ENCODE measurements at places on chromosomes 1 and 21. TPM values are rescaled to one million over a fixed set of nuclear protein-coding genes. Genes with fewer than 3 reads are reported as not detected.

DNA sequence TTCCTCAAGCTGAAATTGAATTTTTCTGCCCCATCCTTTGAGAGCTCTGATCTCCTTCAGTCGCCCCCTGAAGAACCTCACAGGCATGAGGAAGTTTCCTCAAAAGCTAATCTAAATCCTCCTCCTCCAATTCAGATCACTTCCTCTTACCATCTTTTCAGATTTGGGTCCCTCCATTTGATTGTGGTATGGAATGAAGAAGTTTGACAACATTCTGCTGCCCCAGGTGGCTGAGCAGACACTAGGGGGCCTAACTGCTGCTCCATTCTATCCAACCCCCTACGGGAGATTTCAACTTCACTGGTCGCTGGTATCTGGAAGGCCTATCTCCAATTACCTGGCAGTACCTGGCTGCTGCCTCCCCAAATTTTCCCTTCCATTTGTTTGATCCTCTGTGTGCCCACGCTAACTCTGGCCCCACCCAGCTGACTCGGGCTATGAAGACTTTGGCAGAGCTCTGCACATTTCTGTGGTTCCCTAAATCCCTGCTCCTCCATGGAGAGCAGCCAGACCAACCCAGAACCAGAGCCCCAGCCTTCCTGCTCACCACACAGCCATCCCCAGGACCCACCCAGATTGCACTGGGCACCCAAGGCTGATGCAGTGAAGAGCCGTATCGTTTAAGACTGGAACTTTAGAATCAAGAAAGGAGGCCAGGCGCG lies 7.8 kb downstream of the IRF6 start:
- DNase-seq = no peak

DNA sequence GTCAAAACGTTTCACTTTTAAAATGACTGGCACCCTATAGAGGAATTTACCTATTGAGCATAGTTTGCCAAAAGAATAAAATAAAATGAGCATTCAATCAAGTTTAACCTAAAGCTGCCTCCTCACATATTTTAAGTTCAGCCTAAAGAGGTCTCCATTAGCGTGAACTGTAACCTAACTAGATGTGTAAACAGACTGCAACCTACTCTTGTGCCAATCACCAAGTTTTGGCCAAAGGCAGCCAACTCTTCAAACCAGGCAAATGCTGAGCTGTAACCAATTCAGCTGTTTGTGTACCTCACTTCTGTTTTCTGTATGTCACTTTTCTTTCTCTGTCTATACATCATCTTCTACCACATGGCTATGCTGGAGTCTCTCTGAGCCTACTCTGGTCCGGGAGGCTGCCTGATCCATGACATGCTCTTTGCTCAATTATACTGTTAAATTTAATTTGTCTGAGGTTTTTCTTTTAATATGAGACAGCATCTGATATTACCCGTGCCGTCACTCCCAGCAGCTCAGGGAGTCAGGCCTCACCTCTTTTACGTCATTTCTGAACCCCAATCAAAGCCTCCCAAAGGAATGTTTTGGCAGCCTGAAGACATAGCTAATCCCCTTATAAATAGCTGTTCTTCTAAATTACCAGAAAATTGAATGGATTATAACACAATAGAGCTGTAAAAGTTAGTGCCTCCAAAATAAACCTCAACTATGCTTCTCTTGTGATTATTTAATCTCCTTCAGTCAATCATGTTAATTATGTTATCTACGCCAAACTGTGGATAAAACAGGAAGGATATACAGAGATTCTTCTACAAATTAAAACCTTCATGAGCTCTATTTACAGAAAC lies 81.0 kb upstream of the NR5A2 start:
- DNase-seq = no peak

DNA sequence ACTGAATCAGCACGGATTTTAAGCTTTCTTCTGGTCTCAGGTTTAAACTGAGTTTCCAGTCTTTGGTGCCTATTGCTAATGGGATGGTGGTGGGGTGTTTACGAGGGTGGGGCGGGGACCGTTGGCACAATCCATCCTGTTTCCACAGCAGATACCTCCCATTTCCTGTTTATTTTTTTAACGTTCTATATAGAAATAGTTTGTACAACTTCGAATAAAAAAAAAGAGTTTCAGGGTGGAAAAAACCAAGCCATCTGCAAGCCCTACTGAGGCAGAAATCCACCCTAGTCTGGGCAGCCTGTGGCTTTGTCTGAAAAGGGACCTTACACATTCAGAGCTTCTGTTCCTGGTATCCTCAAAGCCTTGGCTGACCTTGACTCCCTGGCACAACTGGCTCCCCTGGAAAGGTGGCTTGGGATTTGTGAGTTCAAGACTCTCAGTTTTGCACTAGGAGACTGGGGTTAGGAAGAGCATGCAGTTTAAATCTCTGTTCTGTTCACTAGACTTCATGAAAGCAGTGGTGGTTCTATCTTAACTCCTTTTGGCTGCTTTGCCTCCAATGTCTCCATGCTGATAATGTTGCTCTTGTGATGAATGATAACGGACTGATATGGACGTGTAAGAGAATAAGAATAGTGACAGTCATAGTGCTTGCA lies 46.7 kb downstream of the VANGL2 start:
- DNase-seq = no peak

DNA sequence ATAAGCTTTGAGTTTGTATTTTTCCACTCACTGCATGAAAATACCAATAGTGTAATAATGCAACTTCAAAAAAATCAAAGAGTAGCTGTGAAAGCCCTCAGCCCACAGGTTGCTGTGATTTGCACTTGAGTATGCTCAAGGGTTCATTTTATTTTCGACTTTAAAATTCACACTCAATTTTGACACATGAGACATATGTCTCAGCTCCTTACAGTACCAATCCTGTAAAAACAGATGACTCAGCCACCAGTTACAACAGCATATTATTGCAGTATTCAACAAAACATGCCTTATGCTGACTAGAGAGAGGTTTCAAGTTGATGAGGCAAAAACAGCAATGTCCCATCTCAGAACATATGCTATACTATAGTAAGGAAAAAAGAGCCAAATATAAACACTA lies 66.1 kb downstream of the CYYR1 start:
- DNase-seq = no peak

- no peak for DNase-seq
Observed at GRCh38 chr1:59076612-59077011, 220.3 kb upstream of the FGGY start.

GRCh38 chr1:57860325-57860724 lies 436.5 kb upstream of the DAB1 start:
- DNase-seq = no peak

GRCh38 chr1:204250428-204251030 lies 36.7 kb upstream of the GOLT1A start:
- no peak for DNase-seq

DNA sequence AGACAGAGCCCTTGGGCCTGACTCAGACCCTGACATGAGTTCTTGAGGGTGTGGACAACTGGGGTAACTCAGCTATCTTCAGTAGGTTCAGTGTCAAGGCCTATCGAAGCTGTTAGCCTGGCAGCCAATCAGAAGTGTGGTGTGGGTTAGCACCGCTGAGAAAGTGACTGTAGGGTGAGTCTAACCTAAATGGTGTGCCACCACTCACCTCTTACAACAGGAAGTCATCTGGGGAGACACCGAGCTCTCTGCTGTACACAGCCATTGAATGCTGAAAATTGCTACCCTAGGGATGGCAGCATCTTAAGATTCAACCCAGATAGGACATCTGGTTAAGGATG lies 44.6 kb downstream of the RASSF5 start:
- peak; percentile 94 for DNase-seq

DNA sequence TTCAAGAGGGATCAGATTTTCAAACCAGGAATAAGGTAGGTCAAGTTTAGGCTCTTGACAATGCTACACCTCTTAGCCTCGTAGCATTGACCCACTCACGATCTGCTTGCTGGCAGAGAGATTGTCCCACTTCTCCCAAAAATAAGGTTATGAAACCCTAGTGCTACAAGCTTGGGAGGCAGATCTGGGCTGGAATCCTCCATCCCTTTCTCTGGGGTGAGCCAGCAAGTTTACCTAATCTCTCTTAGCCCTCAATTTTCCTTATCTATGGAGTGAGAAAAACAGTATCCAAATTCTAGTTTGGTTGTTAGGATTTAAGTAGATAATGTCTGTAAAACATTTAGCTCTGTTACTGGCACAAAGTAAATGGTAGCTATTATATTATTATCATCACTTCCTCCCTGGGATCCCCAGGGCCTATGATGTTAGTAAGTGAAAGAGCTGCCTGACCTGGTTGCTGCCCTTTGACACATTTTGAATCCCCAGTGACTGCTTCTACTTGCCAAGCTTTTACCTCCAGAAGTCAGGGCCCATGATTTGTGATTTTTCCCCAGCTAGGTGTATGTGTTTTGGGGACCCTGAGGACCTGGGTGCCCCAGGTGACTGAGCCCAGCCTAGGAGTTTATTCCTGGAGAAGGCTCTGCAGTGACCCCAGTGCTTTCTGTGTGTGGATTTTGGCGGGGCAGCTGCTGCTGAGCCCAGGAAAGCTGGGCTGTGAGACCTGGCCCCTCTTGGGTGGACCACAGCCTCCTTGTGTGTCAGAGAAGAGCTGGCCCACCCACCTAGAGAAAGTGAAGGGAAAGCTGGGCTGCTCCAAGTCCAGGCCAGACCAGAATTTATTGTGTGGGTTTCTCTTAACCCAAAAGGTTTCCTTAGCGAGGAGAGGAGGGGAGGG lies 48.2 kb upstream of the VANGL1 start:
- no peak for DNase-seq

- peak; percentile 42 for DNase-seq
Observed at GRCh38 chr1:109161858-109162606, 48.1 kb downstream of the ELAPOR1 start.

Gene ATP1A2
- total RNA-seq = not detected

Gene NBPF1
- 2.8 TPM for total RNA-seq

Gene IQGAP3
- total RNA-seq = 14.9 TPM

Gene MARK1
- not detected for total RNA-seq

Gene PLEKHG5
- total RNA-seq = 1.8 TPM

Gene RGL1
- 1.2 TPM for total RNA-seq

Gene SHISAL2A
- total RNA-seq = 16.2 TPM

Gene TCHHL1
- not detected for total RNA-seq

Gene SUSD4
- 0.29 TPM for total RNA-seq

Gene PSMB4
- total RNA-seq = 353 TPM

Gene CHIA
- total RNA-seq = not detected

Measured in activated CD8-positive, alpha-beta T cell treated with anti-CD3 and anti-CD28 coated beads for 36 hours (primary cell).